Activated CD8-positive, alpha-beta memory T cell treated with anti-CD3 and anti-CD28 coated beads for 48 hours (primary cell): ENCODE measurements at places on chromosomes 16 and 17.

- DNase-seq, result no peak
Measured at GRCh38 chr17:40483679-40484078, 17.7 kb downstream of the TNS4 start.

GRCh38 chr16:56349711-56350161 lies 75.6 kb downstream of the AMFR start:
- no peak for DNase-seq

- no peak for DNase-seq
Measured at GRCh38 chr17:41555105-41555887, 16.6 kb downstream of the KRT9 start.

- no peak for DNase-seq
Measured at GRCh38 chr16:53052519-53053501, at the start of gene CHD9NB. Gene CHD9NB, minus strand, starts transcription at chr16:53052897. Its CDS starts 8,739 bp downstream, at chr16:53044158.

GRCh38 chr17:35373984-35374765 lies 754 bp upstream of the SLFN11 start:
- DNase-seq, result peak; percentile 29
